ENCODE measurements at places on chromosomes 3 and 15. TPM values are rescaled to one million over a fixed set of nuclear protein-coding genes. Genes with fewer than 3 reads are reported as not detected.

ST8SIA2 gene
- total RNA-seq, result not detected

ARGFX gene
- not detected for total RNA-seq

MKRN3 gene
- 2.1 TPM for total RNA-seq

PRR20G gene
- total RNA-seq, result not detected

ALCAM gene
- total RNA-seq, result 25.2 TPM

PLAAT1 gene
- total RNA-seq, result not detected

HCN4 gene
- total RNA-seq, result not detected

TWF2 gene
- 98.6 TPM for total RNA-seq

CFAP91 gene
- 0.24 TPM for total RNA-seq

GOLGA6D gene
- total RNA-seq, result not detected

CP gene
- total RNA-seq, result not detected

CYP19A1 gene
- total RNA-seq, result 0.24 TPM

CTXND1 gene
- not detected for total RNA-seq

Measured in activated T-helper 1 cell treated with anti-CD3 and anti-CD28 coated beads, Interleukin-12 subunit alpha, Interleukin-12 subunit beta, Interleukin-2, Interleukin-4 antibody, amounts not matched to agents 30 ng/mL and 10 ng/mL and 1 ng/mL, durations not matched to agents 14 hours and 24 hours and 36 hours (primary cell).